ENCODE measurements at places on chromosomes 12 and 14.

- DNase-seq: peak; percentile 5
Measured at GRCh38 chr14:57918791-57919190, 52.9 kb upstream of the SLC35F4 start.

DNA sequence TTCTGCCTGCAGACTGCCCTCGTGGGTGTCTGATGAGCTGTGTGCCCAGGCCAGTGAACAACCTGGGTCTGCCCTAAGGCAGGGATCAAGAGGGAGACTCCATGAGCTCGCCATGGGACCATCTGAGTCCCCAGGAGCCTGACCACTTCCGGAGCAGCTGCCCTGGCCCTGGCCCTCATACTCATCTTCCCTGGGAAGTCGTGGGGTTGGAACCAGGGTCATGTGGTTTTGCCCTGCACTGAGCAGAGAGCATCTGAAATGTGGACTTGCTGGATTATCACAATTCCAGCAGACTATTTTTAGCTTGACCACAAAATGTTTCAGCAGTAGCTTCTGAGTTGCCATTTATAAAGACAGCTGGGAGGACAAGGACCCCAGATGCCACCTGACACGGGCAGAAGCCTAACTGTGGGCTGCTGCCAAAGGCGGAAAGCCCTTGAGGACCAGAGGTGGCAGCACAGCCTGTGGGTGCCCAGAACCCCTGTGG is 6.7 kb downstream of the BTBD6 start:
- peak; percentile 28 for DNase-seq

GRCh38 chr14:56534656-56535055 is 44.9 kb upstream of the TMEM260 start:
- no peak for DNase-seq

- DNase-seq: no peak
Measured at GRCh38 chr14:55610713-55611370, 30.8 kb downstream of the KTN1 start.

GRCh38 chr12:43148691-43149090 is 403.3 kb downstream of the ADAMTS20 start:
- no peak for DNase-seq

GRCh38 chr12:69991690-69992288 is 166.8 kb downstream of the MYRFL start:
- DNase-seq: no peak

DNA sequence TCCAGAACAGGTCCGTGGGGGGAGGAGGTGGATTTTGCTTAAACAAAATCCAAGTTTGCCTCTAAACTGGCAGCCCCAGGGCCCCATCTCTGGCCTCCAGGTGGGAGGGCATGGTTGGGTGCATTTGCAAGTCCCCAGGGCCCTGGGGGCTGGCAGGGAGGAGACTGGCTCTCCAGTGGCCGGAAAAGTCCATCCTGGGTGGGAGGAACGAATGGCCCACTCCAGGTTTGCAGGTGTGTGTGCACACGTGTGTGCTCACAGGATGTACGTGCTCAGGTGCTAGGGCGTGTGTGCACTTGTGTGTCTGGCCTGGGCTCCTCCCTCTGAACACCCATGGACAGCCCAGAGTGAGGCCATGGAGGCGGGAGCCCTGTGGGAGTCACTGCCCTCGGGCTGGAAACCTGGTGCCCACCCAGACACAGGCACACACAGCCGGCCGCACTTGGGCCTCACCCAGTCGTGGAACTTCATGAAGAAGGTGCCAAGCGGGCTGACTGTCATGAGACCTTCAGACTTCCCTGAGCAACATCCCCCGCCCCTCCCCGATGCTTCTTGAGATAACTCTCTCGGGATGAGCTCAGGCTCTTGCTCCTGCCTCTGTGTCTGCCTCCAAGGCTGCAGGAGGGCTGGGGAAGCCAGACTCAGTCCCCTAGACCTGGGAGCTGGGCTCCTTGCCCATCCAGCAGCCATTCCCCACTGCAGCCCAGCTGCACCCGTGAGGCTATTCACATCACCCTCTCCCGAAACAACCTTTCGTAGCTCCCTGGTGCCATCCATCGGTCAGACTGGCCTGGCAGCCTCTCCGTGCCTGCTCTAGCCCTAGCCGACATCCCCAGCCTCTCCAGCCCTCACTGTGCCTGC is 9.4 kb downstream of the AHNAK2 start:
- peak; percentile 38 for DNase-seq

GRCh38 chr12:51124504-51124903 is 41.1 kb upstream of the CSRNP2 start:
- no peak for DNase-seq

- no peak for DNase-seq
Measured at GRCh38 chr12:7403466-7403865, 40.5 kb downstream of the CD163L1 start.

DNA sequence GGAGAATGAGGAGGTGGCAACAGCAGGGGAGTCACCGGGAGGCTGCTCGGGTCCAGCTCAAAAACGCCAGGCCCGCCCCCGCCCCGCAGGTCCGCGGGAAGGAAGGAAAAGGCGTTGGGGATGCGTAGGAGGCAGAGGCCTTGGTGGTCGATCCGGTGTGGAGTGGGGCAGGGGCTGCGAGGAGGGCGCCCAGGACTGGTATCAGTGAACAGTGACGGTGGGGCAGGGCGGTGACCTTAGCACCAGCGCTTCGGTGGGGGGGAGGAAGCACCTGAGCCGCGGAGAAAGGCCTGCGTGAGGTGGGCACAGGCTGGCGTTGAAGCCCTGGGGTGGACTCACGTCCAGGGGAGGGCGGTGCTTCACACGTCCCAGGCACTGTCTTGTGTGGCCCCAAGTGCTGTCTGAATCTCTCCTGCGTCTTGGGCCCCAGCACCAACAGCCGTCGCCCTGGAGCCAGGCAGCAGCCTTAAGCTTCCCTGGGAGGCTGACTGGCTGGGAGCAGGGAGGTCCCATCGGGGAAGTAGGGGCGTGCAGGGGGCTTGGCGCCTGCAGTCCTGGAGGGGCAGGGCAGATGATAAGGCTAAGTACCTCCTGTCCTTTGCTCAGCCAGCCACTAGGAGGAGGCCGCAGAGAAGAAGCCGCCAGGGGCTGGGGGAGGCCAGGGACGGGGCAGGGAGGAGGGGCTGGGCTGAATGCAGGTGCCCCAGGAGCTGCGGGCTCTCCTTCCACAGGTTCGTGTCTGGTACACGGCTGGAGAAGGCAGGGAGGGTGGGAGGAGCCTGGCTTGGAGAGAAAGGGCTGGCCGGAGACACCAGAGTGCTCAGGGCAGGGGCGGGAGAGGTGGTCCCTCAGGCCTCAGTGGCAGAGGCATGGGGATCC is 26.5 kb downstream of the ZBTB42 start:
- DNase-seq: peak; percentile 52

GRCh38 chr14:85243321-85243720 is 286.6 kb upstream of the FLRT2 start:
- no peak for DNase-seq

- DNase-seq: no peak
Measured at GRCh38 chr12:131786331-131786730, 41.9 kb upstream of the MMP17 start.

DNA sequence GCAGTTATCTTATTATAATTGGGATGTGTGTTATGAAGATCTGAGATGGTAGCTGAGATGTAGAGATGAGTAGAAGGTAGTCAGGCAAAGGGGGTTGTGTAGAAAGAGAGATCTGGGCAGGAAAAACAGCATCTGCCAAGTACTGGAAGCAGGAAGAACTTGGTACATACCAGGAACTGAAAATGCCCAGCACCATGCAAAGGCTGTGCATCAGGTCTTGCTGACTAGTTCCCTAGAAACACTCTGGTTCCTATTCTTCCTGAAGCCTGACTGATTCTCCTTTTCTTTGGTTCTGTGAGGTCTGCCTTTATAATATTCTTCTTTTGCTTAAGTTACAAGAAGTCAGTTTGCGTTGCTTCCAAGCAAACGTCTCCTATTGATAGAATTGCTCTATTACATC is 6.7 kb upstream of the NFATC4 start:
- DNase-seq: no peak

- no peak for DNase-seq
Measured at GRCh38 chr12:104216521-104216924, 944 bp downstream of the TXNRD1 start.

DNA sequence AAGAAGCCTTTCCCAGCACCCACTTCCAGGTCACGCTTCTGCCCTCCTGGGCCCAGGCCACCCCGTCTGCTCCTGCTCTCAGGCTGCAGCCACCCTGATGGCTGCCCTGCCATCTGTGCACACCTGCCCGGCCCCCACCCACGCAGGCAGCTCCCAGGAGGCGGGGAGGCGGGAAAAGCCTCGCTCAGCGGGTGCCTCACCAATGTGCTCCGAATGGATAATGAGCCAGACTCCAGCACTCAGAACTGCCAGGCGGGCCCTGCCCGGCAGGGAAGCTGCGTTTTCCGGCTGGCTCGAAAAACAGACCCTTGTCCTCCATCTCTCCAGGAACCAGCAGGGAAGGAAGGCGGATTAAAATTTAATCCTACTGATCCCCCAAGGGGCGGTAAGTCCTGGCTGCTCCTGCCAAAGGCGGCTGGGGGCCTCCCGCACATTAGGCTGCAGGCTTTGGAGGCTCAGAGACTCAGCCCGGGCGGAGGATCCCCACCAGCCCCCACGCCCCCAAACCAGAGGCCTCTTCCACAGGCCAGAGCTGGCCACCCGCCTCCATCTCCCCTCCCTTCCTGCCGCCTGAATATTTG is 104.0 kb downstream of the NCOR2 start:
- no peak for DNase-seq

GRCh38 chr14:70804556-70805162 is 4.7 kb downstream of the MAP3K9 start:
- DNase-seq: no peak

DNA sequence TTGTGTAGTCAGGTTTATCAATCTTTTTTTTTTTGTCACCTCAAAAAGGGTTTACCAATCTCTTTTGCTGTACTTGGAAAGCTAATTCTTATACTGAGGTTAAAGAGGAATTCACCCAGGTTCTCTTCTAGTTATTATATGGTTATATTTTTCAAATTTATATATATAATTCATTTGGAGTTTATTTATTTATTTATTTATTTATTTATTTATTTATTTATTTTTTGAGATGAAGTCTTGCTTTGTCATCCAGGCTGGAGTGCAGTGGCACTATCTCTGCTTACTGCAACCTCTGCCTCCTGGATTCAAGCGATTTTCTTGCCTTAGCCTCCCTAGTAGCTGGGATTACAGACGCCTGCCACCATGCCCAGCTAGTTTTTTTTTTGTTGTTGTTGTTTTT is 73.8 kb downstream of the GPR135 start:
- no peak for DNase-seq

GRCh38 chr12:102962986-102963385 is 5.5 kb downstream of the ASCL1 start:
- no peak for DNase-seq

DNA sequence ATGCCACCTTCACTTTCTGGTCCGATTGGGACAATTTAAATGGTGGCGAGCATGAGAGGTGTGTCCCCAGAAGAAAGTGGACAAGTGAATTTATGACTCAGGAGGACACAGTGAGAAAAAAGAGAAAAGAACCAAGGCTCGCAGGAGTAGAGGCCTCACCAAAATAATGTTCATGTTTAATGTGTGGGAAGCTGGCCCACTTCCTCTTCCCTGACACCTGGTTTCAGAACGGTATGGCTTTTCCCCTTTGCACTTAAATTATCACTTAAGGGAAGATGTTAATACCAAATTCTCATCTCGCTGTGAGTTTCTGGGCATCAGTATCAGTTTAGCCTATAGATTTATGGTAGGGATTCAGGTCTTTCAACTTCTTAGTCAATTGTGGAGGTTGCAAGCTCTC is 226.4 kb downstream of the GLT1D1 start:
- DNase-seq: no peak

GRCh38 chr14:56412468-56413434 is 166.8 kb upstream of the TMEM260 start:
- DNase-seq: no peak

- peak; percentile 48 for DNase-seq
Measured at GRCh38 chr12:52168019-52168717, 23.6 kb downstream of the KRT80 start.

GRCh38 chr12:112938751-112939150 is 477 bp downstream of the OAS3 start:
- no peak for DNase-seq

DNA sequence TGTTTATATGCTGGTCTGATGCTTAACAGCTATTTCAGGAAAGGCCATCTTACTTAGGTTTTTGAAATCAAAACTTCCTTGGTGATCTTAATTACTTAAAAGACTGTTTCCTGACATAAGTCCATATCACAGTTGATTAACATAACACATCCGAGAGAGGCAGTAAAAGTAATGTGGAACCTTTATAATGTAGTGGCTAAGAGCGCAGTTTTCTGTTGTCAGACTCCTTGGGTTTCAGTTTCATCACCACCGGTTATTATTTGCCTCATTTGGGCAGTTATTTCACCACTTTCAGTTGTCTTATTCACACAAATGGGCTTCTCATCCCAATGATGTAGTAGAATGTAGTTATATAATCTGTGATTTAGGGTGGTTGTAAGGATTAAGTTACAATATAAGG is 30.9 kb downstream of the TBC1D15 start:
- DNase-seq: no peak

GRCh38 chr14:69170839-69171238 is 17.9 kb upstream of the DCAF5 start:
- peak; percentile 14 for DNase-seq

DNA sequence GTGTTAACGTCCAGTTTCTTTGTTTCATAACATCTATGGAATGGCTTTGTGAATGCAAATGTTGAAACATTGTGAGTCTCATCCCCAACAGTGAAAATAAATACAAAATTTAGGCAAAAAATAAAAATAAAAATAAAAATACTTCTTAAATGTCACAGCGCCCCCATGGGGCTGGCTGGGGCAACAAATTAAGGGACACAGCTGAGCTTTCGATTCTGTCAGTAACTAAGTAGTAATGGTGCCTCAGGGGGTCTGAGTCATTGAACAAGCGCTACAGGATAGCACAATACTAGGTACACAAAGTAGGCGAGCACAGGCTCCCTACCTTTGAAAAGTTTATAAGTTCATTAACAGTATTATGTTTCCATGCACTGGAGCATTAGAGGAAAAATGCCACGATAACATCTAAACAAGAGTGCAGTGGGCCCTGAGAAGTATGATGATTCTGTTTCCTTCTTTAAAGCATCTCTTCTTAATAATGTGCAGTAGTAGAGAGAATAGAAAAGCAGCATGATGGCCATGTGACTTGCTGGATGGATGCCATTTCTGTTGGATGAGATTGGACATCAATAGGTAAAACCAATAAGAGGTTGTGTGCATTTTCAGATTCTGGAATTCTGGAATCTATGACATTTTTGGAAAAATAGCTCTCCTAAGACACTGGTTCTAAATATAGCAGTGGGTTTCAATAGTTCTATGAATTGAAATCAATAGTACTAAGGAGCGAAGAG is 667.2 kb downstream of the DIO2 start:
- peak; percentile 36 for DNase-seq

- DNase-seq: no peak
Measured at GRCh38 chr14:92591346-92591745, 77.8 kb downstream of the RIN3 start.

DNA sequence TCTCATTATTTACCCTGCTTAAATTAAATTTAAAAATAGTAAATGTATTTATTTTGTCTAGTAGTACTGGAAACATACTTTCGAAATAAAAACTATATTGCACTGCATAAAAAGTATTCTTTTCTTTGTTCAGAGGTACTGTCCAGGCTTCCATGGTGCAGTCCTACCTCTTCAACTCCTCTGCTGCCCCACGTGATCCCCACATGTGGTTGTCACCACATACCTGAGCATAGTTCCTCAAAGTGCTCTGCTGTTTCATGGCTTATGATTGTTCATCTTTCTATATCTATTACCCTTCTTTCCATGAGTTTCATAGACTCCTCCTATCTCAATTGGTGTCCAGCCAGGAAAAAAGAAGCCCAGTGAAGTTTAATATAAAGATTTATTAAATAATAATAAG is 317.5 kb upstream of the OR4E1 start:
- no peak for DNase-seq

All from fibroblast of skin of right biceps (primary cell).